ENCODE measurements at places on chromosomes 6 and 20.

- no peak for DNase-seq
Measured at GRCh38 chr6:71396410-71396801, 107.8 kb downstream of the OGFRL1 start.

- DNase-seq, result no peak
Measured at GRCh38 chr20:37299718-37300528, 10.5 kb downstream of the MANBAL start.

DNA sequence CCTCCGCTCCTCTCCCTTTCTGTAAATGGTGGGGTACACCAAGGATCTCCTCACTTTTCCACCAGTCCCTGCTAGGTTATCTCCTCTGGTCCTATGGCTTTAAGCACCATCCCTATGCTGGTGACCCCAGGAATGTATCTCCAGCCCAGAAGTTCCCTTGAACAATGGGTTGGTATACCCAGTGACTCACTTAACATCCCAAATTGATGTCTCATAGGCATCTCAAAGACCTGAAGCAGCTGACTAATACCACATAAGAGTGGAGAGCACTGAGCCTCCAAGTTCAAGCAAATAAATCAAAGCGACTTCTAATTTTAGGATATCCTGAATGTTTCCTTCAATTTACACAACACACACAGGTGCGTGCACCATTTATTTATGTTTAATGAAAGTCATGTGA, 48.3 kb downstream of the ADGRF1 start:
- no peak for DNase-seq

DNA sequence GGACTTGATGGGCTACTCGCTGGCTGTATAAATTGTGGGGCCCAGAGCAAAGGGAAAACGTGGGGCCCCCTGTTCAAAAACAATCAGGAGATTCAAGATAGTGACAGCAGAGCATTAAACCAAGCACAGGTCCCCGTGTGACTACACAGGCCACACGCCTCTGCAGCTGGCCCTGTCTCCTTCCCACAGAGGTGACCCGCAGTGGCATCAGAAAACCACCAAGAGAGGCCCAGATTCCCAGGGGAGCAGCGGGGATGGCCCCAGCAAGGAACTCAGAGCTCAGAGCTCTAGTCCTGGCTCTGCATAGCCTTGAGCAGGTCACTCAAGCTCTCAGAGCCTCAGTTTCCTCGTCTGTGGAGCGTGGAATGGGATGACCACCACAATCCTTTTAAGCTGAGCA, 57.6 kb downstream of the CPNE5 start:
- DNase-seq, result no peak

DNA sequence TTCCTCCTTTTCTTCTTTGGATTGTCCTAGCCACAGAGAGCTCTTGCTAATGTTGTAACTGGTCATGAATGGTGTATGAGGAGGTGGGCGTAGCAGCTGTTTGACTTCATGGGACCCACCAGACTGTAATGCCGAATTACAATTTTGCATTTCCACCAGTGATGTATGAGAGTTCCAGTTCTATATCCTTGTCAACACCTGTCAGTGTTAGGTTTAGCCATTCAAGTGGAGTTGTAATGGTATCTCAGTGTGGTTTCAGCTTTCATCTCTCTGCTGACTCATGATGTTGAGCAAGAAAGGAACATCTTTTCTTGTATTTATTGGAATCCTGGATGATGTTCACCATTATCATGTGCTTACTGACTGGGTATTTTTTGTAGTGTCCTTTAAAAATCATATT, 5.1 kb downstream of the IGF2R start:
- DNase-seq, result no peak

DNA sequence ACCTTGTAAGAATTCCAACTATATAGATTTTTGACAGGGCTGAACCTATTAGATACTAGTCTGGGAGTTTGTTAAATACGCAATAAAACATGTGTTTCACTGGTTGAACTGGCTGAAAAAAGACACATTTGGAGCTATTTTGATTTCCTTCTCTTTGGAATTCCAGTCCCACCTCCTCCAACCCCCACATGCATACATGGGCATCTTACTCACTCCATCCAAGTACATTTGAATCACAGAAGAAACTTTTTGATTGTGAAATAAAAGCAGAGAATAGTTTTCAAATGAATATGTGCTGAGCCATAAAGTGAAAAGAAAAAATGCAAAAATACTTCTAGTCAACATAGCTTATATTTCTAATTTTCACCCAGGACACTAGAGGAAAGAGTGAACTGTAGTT, 33.9 kb upstream of the STXBP5 start:
- no peak for DNase-seq

DNA sequence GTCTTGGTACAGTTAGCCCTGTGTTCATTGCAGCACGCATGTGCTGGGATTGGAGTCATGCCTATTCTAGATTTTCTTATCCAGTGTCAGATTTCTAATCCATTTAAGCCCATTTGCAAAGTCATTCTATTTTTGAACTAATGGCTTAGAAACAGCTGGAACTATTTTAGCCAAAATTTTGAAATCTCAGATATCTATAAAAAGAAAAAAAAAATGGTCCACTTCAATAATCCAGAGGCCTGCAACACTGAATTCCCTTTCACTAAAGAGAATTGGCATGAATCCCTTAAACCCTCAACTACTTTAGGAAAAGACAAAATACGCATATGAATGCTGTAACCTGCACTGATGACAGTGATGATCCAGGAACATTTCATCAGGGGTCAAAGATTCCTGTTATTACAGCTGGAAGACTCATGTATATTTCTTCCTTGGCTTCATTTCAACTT, 1.5 kb downstream of the COL21A1 start:
- DNase-seq, result no peak

- no peak for DNase-seq
Measured at GRCh38 chr6:136790411-136791295, 1.6 kb downstream of the MAP3K5 start.

DNA sequence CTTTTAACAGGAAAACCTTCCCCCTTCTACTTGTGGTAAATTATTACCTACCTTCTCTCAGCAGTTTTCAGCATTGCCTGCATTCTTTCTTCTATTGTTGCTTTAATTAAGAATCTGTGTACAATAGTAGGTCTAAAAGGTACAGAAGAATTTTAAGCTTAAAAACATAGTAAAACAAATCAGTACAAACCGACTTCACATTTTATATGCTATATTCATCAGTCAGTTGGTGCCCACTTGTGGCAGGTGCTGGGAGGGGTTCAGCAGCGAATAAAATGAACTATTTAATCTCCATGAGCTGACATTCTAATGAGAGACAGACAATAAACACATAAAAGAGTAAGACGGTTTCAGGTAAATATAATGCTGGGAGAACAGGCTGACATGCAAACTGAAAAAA, 73.4 kb upstream of the FBXO30 start:
- no peak for DNase-seq

- no peak for DNase-seq
Measured at GRCh38 chr6:133551436-133551835, 310.3 kb downstream of the EYA4 start.

Measured in activated CD4-positive, alpha-beta T cell treated with anti-CD3 and anti-CD28 coated beads, Interleukin-2, amount 50 U/mL, for 24 hours (primary cell).